ENCODE measurements at places on chromosomes 3 and 15.

- DNase-seq: no peak
Measured at GRCh38 chr15:50186752-50187151, 4.8 kb downstream of the SLC27A2 start.

- no peak for DNase-seq
Measured at GRCh38 chr3:44950275-44950734, 25.7 kb downstream of the ZDHHC3 start.

GRCh38 chr3:58999774-59000160 is 50.1 kb downstream of the CFAP20DC start:
- DNase-seq: no peak

- no peak for DNase-seq
Measured at GRCh38 chr3:124401843-124402242, 328.4 kb upstream of the UMPS start.

DNA sequence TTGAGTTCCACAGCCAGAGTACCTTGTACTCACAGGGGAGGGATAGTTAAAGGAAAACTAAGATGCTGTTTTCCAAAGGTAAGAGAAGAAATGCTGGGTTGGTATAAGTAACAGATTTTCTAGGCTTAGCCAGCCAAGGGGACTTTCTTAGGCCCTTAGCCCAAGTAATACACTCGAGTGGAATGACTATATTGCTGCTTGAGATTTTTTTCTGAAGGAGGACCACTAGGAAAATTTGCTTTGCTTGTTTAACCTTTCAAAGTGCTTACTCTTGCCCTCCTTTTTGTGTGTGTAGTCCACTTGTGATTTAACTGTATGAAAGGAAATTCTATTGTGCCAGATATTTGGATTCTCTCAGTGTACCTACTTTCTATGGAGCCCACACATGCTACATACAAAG is 50.5 kb downstream of the IL5RA start:
- DNase-seq: no peak

Data from T-helper 2 cell treated with Interferon-gamma antibody and Interleukin-4, amounts not matched to agents 5 μg/mL and 100 μg/mL, for 36 hours (primary cell).